Hepatic stellate cell (primary cell): ENCODE measurements at places on chromosomes 7 and 10.

DNA sequence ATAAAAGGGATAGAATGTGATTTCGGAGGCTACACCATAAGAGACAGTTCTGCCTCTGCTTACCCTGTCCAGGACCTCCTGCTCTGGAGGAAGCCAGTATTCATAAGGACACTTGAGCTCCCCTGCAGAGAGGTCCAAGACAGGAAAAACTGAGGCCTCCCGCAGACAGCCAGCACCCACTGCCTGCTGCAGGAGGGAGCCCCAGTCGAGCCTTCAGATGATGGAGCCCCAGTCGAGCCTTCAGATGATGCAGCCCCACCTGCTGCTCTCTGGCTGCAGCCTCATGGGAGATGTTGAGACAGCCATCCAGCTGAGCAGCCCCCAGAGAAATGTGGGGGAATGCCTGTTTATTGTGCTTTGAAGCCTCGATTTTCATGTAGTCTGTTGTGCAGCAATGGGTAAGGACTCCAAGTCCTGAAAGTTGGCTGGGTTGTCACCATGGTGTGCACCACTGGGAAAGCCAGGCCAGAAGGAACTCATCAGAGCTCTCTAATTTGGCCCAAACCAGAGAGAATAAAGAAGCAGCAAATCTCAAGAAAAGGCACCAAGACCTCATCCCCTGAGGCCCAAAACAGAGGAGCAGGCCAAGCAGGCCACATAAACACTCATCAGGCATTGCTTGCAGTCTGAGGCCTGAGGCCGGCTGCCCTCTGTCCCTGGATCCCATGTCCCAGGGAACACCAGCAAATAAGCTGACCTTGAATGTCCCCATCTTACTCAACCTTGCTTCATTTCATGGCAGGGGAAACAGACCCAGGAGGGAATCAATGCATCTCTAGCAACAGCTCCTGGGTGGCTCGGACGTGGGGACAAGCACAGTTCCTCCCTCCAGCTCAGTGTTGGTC is 30.9 kb downstream of the CALML5 start:
- DNase-seq, result no peak

- DNase-seq, result no peak
Measured at GRCh38 chr7:155518633-155519032, 27.7 kb downstream of the CNPY1 start.

DNA sequence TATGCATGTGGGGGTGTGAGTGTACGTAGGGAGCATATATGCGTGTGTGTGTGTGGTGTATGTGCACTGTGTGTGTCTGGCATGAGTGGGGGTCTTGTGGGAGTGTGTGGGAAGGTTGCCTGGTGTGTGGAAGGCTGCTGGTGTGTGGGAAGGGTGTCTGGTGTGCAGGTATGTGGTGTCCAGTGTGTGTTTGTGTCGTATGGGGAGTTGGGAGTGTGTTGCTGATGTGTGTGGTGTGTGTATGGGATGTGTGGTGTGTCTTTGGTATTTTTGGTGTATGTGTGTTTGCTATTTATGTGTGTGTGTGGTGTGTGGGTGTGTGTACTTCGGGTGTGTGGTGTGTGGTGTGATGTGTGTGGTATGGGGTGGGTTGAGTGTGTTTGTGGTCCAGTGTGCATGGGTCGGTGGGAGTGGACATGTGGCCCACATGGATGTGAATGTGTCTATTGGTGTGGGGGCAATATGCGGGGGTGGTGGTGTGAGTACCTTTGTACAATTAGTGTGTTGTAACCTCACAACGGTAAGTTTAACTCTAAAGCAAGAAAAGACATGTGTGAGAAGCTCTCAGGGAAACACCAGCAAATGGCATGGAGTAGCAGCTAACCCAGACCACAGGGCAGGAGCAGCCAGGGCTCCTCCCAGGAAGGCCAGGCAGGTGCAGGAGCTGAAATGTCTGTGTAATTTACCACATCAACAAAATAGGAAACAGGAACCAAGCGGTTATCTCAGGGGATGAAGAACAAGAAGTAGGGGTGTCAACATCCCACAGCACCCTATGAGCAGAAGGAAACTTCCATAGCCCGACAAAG is 11.9 kb downstream of the ANTXRL start:
- no peak for DNase-seq

GRCh38 chr7:3282457-3282856 is 18.6 kb upstream of the SDK1 start:
- DNase-seq, result no peak

- DNase-seq, result no peak
Measured at GRCh38 chr7:1703871-1704810, 34.1 kb downstream of the ELFN1 start.

- DNase-seq, result no peak
Measured at GRCh38 chr7:154864523-154864891, 138.4 kb downstream of the PAXIP1 start.

GRCh38 chr10:3935141-3935540 is 150.1 kb upstream of the KLF6 start:
- DNase-seq, result peak; percentile 88

GRCh38 chr10:13078912-13079775 is 20.8 kb upstream of the OPTN start:
- DNase-seq, result peak; percentile 31

- no peak for DNase-seq
Measured at GRCh38 chr7:99072126-99072525, 71.8 kb downstream of the SMURF1 start.

DNA sequence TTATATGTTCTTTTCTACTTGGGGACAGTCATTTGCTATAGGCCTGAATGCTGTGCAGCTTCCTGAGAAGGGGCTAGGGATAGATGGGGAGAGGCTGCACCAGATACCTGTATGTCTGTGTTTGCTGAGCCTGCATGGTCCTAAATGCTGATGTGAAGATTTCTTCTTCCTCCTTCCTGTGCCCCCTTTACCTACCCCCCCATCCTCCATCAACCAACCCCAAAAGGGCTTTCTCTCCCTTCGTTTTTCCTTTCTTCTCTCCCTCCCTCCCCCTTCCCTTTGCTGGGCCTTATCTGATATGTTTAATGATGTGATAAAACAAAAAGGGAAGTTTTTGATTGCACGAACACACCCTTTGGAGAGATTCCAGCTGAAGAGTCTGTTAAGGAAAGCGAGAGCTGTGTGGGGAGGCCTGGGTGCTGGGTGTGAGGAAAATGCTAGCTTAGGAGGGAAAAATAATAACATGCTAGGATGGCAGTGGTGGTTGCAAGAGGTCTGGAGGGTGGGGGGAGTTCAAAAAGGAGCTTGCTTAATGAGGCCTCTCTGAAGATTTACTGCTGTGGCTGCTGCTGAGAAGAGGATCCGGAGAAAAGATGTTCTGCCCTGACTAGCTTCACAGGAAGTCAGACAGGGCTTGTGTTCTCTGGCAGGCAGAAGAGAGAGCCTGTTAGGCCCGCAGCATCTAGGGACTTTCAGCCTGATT is 101.8 kb downstream of the SAMD9 start:
- no peak for DNase-seq

- DNase-seq, result no peak
Measured at GRCh38 chr7:98056580-98056979, 50.1 kb upstream of the LMTK2 start.

- no peak for DNase-seq
Measured at GRCh38 chr7:155951554-155952158, 139.4 kb upstream of the SHH start.

GRCh38 chr10:113023017-113023416 is 73.0 kb downstream of the TCF7L2 start:
- DNase-seq, result no peak

GRCh38 chr10:98150544-98150943 is 16.1 kb downstream of the R3HCC1L start:
- no peak for DNase-seq

DNA sequence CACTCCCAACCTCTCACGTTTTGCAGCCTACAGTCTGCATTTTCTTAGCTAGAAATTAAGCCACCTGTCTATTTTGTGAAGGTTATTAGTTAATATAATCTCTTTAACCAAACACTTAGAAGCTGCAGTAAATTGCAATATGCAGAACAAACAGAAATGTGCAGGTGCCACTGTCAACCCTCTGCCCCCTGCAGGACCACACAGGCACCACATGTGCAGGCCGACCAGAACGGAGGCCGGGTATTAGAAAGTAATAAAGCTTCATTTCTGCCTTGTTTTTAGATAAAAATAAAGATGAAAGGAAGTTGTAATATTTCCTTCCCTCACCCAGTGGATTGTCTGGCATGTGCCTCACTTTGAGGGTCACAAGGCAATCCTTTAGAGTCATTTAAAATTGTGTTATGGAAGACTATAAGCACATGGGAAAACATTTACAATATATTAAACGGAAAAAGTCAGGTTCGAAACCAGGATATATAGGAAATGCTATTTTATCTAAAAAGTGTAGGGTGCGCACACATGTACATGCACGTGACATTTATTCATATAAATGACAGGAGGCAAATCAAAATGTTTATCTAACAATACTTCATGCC is 158.2 kb downstream of the ARHGAP12 start:
- DNase-seq, result no peak

GRCh38 chr10:2278363-2278762 is 541.0 kb upstream of the ADARB2 start:
- no peak for DNase-seq

DNA sequence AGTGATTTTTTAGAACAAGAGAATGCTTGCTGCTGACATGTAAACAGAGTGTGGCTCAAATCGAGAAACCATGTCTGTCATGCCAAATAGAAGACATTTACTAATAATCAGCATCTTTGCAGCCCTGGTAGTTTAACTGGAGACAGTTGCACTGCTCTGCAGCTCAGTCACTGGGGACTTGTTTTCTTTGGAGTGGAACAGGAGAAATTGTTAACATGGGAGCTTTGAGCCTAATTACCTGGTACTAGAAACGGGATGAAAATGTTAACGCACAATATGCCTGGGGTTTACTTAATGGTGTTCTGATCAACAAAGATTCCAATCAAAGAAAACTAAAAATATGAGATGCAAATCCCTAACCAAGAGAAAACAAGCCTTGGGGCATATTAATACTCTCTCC is 153.5 kb downstream of the NRP1 start:
- DNase-seq, result no peak

DNA sequence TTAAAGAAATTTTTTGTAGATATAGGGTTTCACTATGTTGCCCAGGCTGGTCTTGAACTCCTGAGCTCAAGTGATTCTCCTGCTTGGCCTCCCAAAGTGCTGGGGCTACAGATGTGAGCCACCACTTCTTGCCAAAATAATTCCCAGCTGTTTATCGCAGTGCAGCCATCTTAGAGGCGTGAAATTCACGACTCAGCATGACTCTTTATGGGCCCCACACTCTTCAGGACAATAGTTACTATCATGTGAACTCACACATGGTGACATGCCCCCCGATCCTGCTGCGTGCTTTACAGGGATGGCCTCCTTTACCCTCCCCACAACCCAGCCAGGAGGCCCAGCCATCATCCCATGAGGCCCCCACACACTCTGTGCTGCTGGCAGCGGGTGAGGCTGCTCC is 4.6 kb downstream of the COX19 start:
- no peak for DNase-seq

- DNase-seq, result peak; percentile 66
Measured at GRCh38 chr10:44383749-44384600, 922 bp downstream of the CXCL12 start.

- DNase-seq, result peak; percentile 74
Measured at GRCh38 chr10:77391605-77392235, 245.9 kb downstream of the KCNMA1 start.

- no peak for DNase-seq
Measured at GRCh38 chr10:43186150-43186549, 47.9 kb downstream of the CSGALNACT2 start.

GRCh38 chr10:124069341-124070264 is 23.8 kb downstream of the CHST15 start:
- no peak for DNase-seq

DNA sequence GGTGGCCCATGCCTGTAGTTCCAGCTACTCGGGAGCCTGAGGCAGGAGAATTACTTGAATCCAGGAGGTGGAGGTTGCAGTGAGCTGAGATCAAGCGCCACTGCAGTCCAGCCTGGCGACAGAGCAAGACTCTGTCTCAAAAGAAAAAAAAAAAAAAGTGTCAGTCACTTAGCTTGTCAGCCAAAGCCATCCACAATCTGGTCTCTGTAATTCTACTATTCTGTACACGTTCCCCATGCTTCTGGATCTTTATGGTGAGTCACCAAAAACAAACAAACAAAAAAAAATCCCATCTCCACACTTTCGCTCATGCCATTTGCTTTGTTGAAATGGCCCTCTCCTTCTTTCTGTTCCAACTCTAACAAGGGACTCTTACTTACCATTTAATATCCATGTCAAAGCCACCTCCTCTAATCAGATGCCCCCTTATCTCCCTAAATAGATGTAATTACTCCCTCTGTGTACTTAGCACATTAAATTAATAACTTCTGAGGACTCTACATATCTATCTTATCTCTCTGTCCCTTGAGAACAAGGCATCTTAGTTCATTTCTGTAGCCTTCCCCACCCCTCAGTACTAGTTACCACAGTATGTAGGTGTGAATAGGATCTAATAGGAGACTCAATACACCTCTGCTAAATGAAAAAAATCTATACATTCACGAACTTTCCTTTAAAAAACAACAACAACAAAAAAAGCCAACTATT is 128.4 kb downstream of the ELMO1 start:
- no peak for DNase-seq

DNA sequence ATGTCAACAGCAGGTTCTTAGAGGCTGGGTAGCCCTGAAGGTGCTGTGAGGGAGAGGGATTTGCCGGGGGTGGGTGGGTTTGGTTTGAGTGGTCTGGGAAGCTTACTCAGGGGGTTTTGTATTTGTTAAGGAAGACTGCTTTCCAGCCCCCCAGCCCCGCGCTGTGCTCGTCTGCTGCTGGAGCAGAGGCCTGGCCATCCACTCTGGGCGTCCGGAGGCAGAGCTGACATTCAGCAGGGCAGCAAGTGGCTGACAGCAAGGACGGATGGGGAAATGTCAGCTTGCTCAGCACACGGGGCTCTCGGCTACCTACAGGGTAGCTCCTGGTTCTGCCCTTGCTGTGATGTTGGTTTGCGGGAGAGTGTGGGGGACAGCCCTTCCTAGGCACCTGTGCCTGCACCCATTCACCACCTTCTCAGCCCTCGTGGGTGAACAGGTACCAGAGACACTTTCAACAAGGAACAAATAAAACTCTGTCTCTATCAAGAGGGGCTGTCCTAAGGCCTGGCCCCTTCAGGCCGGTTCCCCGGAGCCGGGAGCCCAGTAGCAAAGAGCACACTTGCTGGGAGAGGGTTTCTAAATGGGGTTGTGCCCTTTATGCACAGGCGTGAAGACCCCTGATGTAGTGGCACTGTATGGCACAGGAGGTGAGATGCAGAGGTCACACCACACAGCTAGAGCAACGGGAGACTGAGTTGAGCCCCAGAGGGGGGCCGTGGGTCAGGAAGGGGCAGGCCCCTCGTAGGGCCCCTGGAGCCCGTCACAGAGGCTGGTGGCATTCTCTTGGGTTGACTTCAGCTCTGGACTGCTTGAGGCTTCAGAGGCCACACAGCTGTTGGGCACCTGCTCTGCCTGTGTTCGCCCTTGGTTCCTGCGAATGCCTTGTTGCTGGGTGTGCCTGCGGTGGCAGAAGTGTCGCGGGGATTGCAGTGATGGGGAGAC is 72.2 kb upstream of the SHH start:
- DNase-seq, result no peak

GRCh38 chr10:131231965-131232541 is 79.5 kb downstream of the TCERG1L start:
- DNase-seq, result no peak

GRCh38 chr7:104857458-104858425 is 156.3 kb upstream of the KMT2E start:
- DNase-seq, result no peak

- DNase-seq, result no peak
Measured at GRCh38 chr10:113441220-113441619, 111.6 kb upstream of the HABP2 start.
